ENCODE measurements at places on chromosomes 11 and 22.

- no peak for DNase-seq
Observed at GRCh38 chr11:127943763-127944162, 643.6 kb downstream of the ETS1 start.

- no peak for DNase-seq
Observed at GRCh38 chr11:130675917-130676316, 227.5 kb downstream of the ADAMTS15 start.

DNA sequence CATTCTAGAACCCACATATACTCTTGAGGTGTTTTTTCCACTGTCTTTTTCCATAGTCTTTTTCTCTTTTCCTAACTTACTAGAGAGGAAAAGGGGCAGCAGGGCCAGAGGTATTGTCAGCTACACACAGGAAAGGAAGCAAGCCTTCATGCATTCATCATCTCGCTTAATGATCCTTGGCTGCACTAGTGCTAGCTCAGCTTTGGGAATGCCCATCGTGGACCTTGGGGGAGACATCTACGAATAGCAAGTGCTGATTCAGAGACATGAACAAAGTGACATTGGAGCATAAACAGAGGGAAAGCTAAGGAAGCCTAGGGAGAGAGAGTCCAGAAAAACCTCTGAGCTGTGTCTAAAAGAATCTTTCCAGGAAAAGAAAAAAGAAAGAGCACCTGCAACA, 466.3 kb upstream of the ARHGAP42 start:
- no peak for DNase-seq

GRCh38 chr11:62710001-62710345, 2.5 kb downstream of the GNG3 start:
- DNase-seq, result no peak

Measured in CMK (cell line).